IPS DF 6.9 (cell line): ENCODE measurements at places on chromosomes 7 and 10.
A peak's percentile ranks its signal among the peaks of the same experiment; 100 is the strongest.

DNA sequence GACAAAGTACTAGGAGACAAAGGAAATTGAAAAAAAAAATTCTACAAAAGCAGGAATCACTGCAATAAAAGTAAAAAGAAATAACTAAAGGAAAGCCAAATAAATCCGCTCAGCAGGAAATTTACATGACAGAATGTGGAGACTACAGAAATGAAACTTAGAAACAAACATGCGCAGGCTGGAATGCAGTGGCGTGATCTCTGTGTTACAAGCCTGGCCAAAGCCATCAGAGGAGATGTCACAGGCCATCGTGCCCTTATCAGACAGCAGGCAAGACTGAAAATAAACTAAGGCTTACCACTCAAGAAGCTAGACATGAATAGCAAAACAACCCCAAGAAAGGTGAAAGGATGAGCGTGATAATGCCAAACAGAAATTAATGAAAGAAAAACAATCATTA is 6.3 kb upstream of the CAMK2B start:
- no peak for DNase-seq

DNA sequence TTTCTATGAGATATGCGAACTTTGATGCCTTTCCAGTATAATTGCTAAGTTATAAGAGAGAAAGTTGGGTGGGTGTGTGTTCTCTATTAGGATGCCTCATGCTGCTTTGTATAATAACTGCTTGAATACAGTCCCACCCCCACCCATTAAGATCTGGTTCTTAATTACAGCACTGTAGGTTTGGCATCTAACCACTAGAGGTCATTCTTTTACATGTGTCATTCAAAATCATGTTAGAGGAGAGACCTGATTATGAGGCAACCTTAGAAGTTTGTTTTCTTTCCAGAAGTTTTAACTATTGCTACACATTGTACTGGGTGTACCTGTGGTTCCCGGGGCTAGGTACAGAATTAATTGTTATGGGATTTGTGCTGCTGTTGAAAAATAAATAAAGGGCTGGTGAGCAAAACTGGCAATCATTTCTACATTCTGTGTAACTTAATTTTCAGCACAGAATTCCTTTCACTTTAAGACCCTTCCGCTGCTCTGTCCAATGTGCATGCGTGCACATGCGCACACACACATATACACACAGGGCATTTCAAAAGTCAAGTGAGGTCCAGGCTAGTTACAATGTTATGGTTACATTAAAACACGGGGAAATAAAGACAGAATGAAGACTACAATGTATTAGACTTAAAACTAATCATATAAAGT is 1156.3 kb downstream of the SORCS3 start:
- DNase-seq = peak; percentile 1

DNA sequence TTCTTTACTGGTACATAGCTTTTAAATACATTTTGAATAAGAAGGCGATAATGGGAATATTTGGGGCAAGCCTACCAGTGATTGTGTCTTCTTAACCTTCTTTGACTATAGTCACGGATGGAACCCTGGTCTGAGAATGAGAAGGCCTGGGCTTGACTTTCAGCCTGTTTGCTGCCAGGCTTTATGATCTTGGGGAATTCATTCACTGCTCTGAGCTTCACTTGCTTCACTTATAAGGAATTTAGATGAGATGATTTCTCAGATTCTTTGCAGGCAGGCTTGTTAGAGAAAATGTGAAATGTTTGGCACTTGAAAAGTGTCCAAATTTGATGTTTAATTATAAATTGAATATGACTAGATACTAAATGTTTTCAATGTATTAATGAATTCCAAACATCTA is 42.5 kb downstream of the NUP205 start:
- DNase-seq = no peak

DNA sequence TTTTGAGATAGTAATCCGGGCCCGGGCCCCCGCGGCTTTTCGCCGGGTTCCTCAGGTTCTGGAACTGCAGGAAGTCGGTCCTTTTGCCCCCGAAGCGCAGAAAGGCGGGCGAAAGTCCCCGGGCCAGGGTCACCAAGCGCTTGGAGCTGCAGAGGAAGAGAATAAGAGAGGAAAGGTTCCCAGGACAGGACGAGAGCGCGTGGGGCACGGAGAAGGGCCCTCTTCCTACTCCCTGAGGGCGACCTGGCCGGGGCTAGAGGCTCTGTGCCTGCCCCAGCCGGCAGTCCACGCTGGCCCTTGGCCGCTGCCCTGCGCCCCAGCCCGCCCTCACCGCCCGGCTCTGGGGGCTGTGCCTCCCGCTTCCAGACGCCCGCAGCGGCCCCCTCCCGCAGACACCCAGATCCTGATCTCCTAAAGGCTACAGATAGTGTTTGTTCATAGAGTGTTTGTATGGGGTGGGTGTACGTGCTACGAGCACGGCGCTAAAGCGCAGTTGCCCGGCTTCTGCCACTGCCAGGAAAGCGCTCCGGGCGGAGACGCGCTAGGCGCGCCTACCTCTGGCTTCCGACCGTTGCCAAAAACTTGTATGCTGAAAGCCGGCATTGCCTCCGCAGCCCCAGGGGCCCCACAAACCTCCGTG is 3.2 kb downstream of the HPSE2 start:
- no peak for DNase-seq

- no peak for DNase-seq
Observed at GRCh38 chr10:22874189-22874854, 53.5 kb upstream of the ARMC3 start.

DNA sequence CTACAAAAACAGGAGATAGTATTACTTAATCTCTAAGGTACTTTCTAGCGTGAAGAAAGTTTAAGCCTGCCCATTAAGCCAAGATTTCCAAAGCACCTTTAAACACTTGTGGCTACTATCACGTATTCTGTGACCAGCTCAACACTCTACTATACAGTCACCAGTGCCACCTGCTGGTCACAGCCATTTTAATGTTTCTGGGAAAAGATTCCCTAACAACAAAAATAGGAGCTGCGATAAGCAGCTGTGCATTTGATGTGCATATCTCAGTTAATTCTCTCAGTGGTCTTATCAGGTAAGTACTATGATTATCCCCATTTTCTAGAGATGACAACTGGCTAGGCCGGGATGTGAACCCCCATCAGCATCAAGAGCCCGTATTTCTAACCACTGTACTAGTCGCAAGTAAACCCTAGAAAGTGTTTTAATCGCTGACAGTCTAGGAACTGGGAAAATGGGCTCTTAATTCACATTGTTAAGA is 860 bp downstream of the SEC31B start:
- DNase-seq = no peak

GRCh38 chr7:37927773-37928444 is 7.5 kb downstream of the EPDR1 start:
- DNase-seq = no peak

DNA sequence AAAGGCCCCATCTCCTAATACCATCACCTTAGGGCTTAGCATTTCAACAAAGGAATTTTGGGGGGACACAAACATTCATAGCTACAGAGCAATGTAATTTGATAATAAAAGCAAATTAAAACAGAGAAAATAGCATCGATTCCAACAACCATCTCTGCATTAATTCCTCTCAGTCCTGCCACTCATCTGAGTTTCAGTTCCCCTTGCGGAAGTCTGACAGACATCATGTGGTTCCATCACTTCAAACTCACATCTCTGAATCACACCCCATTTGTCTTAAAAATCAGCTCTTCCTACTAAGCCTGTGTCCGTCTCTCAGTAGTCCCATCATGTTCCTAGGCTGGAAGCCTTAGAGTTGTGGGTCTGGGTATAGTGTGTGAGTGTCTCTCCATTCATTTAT is 3.6 kb downstream of the ADCK2 start:
- DNase-seq = no peak

DNA sequence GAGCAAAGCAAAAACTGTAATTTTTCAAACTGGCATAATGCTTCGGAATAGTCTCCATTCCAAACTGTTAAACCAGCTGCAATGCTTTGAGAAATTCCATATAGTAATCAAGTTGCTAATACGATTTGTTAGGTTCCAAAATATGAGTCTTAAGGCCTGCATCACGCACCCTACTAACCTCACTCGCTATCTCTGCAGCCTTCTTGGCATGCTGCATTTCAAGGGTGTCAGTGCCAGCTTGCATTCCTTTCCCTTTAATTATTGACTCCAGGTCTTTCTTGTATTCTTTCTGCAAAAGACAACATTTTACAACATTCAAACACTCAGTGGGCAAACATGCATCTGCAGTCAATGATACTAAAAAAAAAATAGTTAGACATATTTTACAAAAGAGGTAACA is 61.8 kb downstream of the NEBL start:
- no peak for DNase-seq

DNA sequence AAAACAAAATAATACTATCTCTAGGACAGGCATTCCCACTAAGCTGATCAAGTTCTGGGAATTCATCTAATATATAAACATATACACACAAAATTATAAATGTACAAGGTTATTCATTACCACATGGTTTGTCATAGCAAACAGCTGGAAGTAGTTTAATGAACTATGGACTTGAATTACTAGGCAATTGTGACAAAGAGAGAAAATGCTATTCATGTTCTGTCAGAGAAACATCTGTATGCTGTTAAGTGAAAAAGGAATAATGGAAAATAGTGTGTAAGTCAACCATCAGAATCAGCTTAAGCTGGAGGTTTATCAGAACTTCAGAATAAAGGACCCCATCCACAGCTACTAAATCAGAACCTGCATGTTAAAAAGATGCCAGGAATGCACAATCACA is 2.8 kb downstream of the ZNF248 start:
- no peak for DNase-seq

- DNase-seq = no peak
Observed at GRCh38 chr7:46484906-46485305, 563.8 kb upstream of the IGFBP3 start.

GRCh38 chr10:12488626-12489025 is 139.3 kb downstream of the CAMK1D start:
- no peak for DNase-seq

GRCh38 chr10:32949221-32949678 is 8.8 kb downstream of the ITGB1 start:
- DNase-seq = no peak

- no peak for DNase-seq
Observed at GRCh38 chr10:90977162-90977854, 56.4 kb upstream of the ANKRD1 start.
